Activated CD4-positive, alpha-beta T cell treated with anti-CD3 and anti-CD28 coated beads, Interleukin-10, Interleukin-2, amounts not matched to agents 100 ng/mL and 50 ng/mL, durations not matched to agents 16 hours and 8 hours (primary cell): ENCODE measurements at places on chromosomes 6 and 20.

DNA sequence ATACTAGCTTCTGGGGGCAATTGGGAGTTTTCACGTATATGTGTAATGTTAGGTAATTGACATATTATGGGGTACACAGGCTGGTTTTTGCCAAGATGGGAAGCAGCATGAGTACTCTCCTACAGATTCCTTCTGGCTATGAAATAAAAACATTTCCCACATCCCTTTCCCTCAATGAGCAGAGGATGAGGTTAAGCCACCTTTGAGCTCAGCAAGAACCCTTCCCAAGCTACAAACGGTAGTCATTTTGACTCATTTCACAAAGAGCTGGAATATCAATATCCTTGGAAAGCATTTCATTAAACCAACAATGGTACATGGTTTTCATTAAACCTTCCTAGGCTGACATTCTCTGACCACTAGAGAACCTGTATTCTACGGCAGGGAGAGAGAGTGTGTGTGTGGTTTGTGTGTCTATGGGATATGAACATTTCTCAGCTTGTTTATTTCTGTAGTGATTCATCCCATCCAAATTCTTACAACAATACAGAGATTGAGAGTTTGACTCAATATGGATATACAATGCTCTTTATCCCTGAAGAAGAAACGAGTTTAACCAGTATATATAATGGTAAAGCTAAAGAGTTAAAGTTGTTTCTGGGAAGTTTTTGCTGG lies 119.5 kb downstream of the ARHGAP18 start:
- DNase-seq: no peak

GRCh38 chr20:20070871-20071726 lies 18.8 kb downstream of the CFAP61 start:
- DNase-seq: no peak

DNA sequence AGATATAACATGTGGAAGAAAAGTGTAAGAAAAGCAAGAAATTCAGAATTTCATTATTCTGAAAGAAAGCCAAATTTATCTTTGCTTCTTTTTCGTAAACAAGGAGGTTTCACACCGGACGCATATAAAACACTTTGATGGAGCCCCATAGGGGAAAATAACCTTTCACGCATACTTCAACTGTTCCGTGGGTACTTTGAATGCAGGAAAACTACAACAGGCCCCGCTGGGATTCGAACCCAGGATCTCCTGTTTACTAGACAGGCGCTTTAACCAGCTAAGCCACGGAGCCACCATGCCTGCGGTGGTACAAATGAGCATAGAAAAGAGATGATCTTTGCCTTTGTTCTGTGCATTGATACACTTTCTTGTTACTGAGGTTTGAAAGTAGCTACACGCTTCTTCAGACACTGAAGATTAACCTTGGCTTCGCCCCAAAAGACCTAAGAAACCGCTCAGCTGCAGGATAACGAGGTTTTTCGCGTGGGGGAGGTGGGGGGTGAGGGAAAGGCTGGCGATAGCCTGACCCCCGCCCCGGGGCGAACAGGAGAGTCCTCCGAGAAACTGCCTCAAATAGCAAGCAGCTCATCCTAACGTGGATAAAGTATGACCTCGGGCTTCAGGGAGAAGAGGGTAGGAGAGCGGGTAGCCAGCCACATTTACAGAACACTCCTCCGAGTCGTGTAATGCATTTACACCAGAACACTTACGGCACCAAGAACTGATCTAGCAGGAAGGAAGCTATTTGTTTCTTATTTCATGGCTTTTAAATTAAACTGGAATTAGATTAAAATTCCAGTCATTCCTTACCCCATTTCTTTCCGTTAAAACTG lies 5.3 kb upstream of the HMGN4 start:
- DNase-seq: peak; percentile 95

GRCh38 chr6:119140196-119141140 lies 62.0 kb upstream of the FAM184A start:
- DNase-seq: no peak

GRCh38 chr6:132257561-132257960 lies 143.7 kb downstream of the MOXD1 start:
- DNase-seq: no peak

DNA sequence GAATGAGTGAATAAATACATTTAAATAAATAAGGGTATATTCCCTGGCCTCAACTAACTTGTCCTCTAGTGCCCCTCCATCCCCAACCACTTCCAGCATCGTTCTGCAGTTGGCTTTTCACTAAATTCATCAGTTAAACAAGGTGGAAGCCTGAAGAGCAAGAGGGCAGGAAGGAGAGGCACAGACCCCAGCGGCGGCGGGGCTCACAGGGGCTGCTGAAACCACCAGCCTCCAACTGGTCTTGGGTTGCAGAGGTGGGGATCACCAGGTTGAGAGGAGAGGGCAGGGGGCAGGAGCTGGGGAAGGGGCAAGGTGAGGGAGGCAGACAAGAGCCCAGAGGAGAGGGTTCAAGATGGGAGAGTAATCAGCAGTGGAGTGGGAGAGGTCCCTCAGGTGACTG lies 27.1 kb downstream of the KCNK5 start:
- DNase-seq: no peak

GRCh38 chr6:44921798-44922197 lies 406.3 kb upstream of the RUNX2 start:
- no peak for DNase-seq

GRCh38 chr6:8180327-8181159 lies 78.2 kb upstream of the EEF1E1 start:
- no peak for DNase-seq

DNA sequence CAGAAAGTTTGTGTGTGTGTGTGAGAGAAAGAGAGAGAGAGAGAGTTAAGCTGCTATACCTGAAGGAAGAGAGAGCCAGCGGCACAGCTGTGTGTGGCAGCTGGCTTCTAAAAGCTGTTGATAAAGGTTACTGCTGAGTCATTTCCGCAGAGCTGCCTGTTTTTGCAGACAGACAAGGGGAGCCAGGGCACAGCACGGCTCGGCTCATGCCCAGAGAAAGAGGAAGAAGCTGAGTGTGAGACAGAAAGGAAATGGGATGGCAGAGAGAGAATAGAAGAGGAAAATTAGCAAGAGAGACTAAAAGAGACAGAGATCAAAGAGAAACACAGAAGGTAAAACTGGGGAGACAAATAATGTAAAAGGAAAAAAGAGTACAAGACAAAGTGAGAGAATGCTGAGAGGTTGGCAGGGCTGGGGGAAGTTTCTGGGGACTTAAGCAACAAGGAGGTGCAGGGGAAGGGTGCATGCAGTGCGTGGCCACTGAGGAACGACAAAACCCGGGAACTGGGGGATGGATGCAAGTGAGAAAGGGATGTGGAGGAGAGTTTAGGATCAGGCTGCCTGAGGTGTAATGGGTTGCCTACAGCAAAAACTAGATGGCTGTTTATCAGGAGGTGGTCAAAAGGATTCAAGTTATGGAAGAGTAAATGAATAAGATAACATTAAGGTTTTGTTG lies 22.7 kb downstream of the HLA-A start:
- peak; percentile 95 for DNase-seq

DNA sequence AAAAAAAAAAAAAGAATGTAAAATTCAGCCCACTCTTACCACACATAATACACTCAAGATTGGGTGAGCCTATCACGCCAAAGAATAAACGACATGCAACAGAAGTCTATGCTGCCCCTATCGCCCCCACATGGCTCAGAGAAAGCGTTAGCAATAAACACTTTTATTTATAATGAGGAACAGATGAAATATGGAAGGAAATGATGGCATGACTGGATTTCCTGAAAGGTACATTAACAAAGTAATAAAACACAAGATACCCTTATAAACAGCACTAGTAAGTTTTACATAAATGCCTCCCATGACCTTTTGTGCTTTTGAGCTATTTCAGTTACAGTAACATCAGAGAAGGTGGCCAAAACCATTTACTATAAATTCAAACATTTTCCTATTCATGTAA lies 71.4 kb upstream of the SCAF8 start:
- DNase-seq: no peak

- no peak for DNase-seq
Measured at GRCh38 chr20:61760321-61760720, 305.4 kb downstream of the TAF4 start.

DNA sequence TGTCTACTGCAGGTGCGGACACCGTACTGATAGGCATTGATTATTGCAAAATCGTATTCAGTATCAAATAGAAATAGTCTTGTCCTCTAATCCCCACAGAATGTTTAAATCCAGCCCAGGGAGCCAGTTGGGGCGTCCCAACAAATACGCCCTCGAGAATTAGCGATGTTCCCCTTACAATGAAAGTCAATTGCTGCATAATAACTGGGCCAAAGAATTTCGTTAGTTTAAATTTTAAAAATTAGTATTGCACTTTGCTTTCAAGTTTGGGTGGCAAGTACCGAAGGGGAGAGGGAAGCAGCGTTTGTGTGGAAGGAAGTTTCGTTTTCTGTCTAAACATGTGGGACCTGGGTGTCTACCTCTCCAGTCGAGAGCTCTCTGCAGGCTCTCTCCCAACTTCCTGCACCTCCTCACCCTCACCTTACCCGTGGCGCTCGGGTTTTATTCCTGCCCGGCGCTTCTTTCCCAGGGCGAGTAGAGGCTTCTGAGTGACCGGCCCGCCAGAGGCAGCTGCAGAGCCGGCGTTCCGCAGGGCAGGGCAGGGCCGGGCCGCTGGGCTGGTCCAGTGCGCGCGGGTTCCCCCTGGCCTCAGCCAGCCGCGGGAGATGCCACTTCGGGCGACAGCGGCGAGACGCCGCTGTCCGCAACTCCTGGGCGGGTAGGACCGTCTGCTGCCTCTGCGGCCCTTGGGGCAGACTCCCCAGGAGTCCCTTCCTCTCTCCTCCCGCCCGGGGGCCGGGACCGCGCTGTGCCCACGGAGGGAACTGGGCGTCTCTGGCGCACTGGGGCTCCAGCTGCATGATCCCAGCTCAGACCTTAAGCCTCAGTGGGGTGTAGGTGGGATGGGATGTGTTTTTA lies 862 bp upstream of the TFAP2C start:
- no peak for DNase-seq

GRCh38 chr6:154380741-154381140 lies 24.1 kb upstream of the IPCEF1 start:
- DNase-seq: no peak

- DNase-seq: no peak
Measured at GRCh38 chr20:58205850-58206249, 22.6 kb downstream of the ANKRD60 start.

GRCh38 chr6:161635975-161636374 lies 362.1 kb upstream of the AGPAT4 start:
- no peak for DNase-seq

DNA sequence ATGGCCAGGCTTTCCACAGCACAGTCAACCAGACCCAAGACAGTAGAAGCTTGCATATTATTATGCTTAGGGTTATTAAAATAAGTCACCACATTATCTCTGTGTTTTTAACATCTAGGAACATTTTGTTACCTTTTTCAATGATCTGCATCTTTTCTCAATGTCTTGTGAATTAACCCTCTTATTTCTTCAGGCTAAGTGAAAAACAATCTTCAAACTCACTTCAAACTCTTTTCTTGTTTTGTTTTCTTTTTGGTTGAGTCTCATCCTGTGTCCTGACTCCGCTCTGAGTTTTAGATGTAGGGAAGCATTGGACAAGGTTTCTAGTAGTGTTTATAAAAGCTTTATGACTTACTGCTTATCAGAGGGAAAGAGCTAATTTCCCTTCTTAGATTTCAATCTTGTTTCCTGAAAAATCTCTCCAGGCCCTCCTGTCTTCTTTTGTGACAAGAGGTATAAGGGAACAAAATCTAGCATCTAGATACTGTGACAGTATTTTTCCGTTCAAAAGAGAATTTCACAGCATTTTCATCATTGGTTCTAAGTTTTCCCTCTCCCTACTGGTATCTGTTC lies 26.2 kb downstream of the NOX3 start:
- DNase-seq: no peak

GRCh38 chr6:226516-227073 lies 65.7 kb upstream of the DUSP22 start:
- DNase-seq: no peak

- no peak for DNase-seq
Measured at GRCh38 chr6:106475284-106475683, 114.8 kb downstream of the CRYBG1 start.

DNA sequence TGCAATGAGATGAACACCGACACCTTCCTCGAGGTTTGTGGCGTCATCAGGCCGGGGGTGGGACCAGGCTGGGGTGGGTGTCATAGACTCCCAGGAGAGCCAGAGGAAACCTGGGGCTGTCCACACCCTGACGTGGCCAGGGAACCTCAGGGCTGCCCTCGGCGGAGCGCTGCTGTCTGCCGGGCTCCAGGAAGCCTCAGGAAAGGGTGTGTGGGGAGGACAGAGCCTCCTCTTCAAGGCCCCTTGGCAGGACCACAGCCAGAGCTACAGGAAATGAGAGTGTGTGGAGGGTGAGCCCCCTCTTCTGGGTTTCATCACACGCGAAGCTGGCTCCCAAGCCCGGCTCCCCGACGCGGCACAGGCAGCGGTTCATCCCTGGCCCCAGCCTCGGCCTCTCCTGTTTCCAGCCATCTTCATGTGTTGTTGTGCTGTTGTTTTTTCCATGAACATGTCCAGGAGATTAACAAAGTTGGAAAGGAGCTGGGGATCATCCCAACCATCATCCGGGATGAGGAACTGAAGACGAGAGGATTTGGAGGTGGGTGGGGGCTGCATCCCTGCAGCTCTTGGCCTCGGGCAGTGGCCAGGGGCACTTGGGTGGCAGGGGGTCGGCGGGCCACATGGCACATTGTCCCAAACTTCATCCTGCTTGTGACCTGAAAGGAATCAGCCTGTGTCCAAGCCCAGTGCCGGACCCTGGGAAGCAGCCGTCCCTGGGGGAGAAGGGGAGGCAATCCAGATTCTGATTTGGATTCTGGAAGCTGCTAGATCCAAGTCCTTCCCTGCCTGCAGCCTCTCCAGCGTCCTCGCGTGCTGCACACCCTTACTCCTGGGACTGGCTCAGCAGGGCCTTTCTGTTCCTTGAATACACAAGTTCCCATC lies 6.4 kb downstream of the NPEPL1 start:
- DNase-seq: no peak

- peak; percentile 74 for DNase-seq
Measured at GRCh38 chr6:142943711-142944123, 1.3 kb downstream of the HIVEP2 start.

DNA sequence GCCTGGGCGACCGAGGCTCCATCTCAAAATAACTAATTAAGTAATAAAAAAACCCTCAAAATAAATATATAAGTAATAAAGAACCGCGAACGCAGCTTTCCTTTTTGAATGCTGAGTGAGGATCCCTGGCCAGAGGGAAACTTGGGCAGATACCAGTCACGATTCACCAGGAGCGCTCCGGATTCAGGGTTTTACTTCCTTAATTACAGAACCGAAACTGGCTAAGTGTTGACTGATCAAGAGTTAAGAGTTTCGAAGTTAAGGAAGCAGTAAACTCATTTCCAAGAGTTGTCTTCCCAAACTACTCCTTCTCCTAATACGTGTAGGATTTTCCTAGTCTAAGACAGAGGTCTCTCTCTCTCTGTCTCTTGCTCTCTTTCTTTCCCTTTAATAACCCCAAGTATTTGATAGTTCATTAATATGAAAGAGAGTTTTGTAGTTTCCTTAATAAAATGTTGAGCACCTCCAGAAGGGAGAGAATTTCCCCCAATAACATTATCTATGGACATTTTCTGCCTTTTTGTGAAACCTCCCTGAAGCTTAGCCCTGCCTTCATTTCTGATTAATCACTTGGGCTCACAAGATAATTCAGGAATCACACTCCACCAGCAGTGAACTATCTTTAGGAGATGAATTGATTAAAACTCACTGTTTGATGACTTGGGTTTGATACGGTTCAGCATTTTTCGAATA lies 61.4 kb upstream of the ZNF217 start:
- no peak for DNase-seq
